HCT116 (cell line): ENCODE measurements at places on chromosomes 13 and 19. TPM values are rescaled to one million over a fixed set of nuclear protein-coding genes. Genes with fewer than 3 reads are reported as not detected.

Gene CEACAM4
- not detected for total RNA-seq

GRCh38 chr19:6465663-6466062 is 1.6 kb downstream of the CRB3 start:
- H3K27me3 ChIP-seq: no peaks in the 10 kb centered on the region
- DNase-seq: no peak
- 0 out of 2 replicates have a peak overlapping the region, but pooled peaks have one; percentile 95 for H3K4me3 ChIP-seq

DNA sequence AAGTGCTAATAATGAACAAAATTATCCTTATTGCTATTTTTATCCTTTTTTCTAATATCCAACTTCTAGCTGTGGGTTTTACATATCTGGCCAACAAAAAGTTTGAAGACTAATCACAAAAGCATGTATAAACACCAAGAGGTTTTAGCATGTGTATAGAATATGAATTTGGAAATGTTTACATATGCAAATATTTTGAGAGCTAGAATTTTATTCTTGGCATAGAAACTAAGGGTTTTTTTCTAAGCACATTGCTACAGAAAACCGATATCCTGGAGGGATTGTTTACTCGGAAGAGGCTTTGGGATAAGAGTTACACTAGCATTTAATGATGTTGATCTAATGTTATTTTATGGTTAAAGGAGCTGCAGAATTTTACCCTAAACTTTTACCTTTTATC is 392.1 kb downstream of the EFNB2 start:
- peaks cover 48% of the 10 kb centered on the region for H3K4me1 ChIP-seq
- H3K36me3 ChIP-seq: no peaks in the 10 kb centered on the region
- no peaks in the 10 kb centered on the region for H3K27me3 ChIP-seq

GRCh38 chr19:3693025-3693925 is 7.0 kb downstream of the PIP5K1C start:
- no peaks in the 10 kb centered on the region; the same call in 1 of the 2 replicates for H3K36me3 ChIP-seq
- DNase-seq: no peak
- H3K27me3 ChIP-seq: no peaks in the 10 kb centered on the region
- no peaks in the 10 kb centered on the region for H3K4me1 ChIP-seq
- no peak overlapping the region for H3K4me3 ChIP-seq
- H3K27ac ChIP-seq: no peak overlapping the region

Gene ELANE
- not detected for total RNA-seq

- H3K27ac ChIP-seq: no peak overlapping the region
- H3K36me3 ChIP-seq: peaks cover 3% of the 10 kb centered on the region
- no peak for DNase-seq
- no peaks in the 10 kb centered on the region for H3K27me3 ChIP-seq
Observed at GRCh38 chr13:46738055-46738454, 58.9 kb downstream of the ESD start.

Gene ZNF221
- 2.5 TPM for total RNA-seq

Gene VRK3
- total RNA-seq: 44.0 TPM

GRCh38 chr13:46721054-46721453 is 75.9 kb downstream of the ESD start:
- no peak overlapping the region for H3K4me3 ChIP-seq
- no peaks in the 10 kb centered on the region for H3K27me3 ChIP-seq
- H3K4me1 ChIP-seq: no peaks in the 10 kb centered on the region
- H3K36me3 ChIP-seq: no peaks in the 10 kb centered on the region
- H3K27ac ChIP-seq: no peak overlapping the region

Gene CCNE1
- 29.3 TPM for total RNA-seq

Gene KLHL1
- total RNA-seq: not detected

GRCh38 chr13:24764276-24764630 is 284 bp downstream of the RNF17 start:
- no peak overlapping the region for H3K4me3 ChIP-seq
- no peaks in the 10 kb centered on the region for H3K36me3 ChIP-seq
- no peak for DNase-seq
- H3K4me1 ChIP-seq: no peaks in the 10 kb centered on the region
- no peak overlapping the region for H3K27ac ChIP-seq
- H3K27me3 ChIP-seq: no peaks in the 10 kb centered on the region

Gene GPR12
- not detected for total RNA-seq

GRCh38 chr19:49423985-49424303 is 703 bp upstream of the PTH2 start:
- no peaks in the 10 kb centered on the region for H3K36me3 ChIP-seq
- no peak for DNase-seq
- H3K4me3 ChIP-seq: no peak overlapping the region
- H3K4me1 ChIP-seq: peaks cover 12% of the 10 kb centered on the region; the same call in 1 of the 2 replicates
- H3K27me3 ChIP-seq: peaks cover 20% of the 10 kb centered on the region; the same call in 1 of the 2 replicates

- H3K4me1 ChIP-seq: peaks cover 12% of the 10 kb centered on the region; the same call in 1 of the 2 replicates
- H3K27me3 ChIP-seq: no peaks in the 10 kb centered on the region
- DNase-seq: no peak
- H3K27ac ChIP-seq: no peak overlapping the region
- H3K4me3 ChIP-seq: no peak overlapping the region
Observed at GRCh38 chr19:18392417-18392816, 5.0 kb downstream of the LRRC25 start.

Gene SSC5D
- 1.5 TPM for total RNA-seq

DNA sequence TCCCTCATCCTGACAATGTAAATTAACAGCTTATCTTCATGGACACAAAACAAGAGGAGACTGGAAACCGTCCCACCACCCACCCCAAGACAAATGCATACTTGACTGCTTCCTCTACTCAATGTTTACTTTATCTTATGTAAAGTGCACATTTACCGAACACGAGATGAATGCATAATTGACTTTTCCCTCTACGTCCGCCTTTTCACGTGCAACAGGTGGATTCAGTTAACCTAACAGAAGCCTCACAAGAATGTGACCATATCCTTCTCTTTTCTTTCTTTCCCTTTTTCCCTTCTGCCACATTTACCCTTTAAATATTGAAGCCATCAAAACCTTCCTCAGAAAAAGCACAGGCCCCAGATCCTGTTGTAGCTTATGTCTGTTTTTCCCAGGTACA is 468.0 kb downstream of the UQCRFS1 start:
- DNase-seq: no peak
- H3K27me3 ChIP-seq: no peaks in the 10 kb centered on the region
- H3K36me3 ChIP-seq: no peaks in the 10 kb centered on the region
- H3K4me1 ChIP-seq: no peaks in the 10 kb centered on the region
- H3K4me3 ChIP-seq: no peak overlapping the region

GRCh38 chr19:21922276-21922675 is 86.3 kb upstream of the ZNF43 start:
- no peak for DNase-seq
- H3K4me1 ChIP-seq: no peaks in the 10 kb centered on the region
- H3K27ac ChIP-seq: no peak overlapping the region
- H3K36me3 ChIP-seq: no peaks in the 10 kb centered on the region

DNA sequence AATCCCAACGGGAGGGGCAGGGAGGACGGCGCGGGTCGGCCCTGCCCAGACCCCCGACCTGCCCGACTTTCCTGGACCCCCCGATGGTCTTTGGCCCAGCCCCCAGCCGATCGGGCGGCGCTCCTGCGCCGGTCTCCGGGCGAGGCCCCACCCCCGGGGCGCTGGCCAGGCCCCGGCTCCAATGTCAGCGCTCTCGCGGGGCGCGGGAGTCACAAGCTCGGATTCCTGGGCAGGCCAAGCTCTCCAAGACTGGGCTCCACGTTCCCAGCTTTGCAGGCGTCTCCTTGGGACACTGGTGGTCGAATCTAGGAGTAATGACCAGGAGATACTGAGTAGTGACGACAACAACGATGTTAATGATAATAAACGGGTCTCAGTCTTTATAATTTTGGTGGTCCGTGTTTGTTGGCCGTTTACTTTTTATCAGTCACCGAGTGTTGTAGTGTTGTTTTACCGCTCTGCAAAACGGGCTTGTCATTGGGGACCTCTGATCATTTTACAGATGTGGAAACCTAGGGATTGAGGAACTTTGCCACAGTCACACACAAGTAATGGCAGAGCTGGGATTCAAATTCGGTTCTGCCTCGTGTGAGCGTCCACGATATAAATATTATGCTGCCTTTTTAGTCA is 545 bp downstream of the RAD23A start:
- peaks cover 3% of the 10 kb centered on the region; the same call in 1 of the 2 replicates for H3K4me1 ChIP-seq
- H3K4me3 ChIP-seq: peak overlapping the region; percentile 98
- H3K27me3 ChIP-seq: no peaks in the 10 kb centered on the region

GRCh38 chr13:83905641-83906040 is 23.4 kb upstream of the SLITRK1 start:
- no peak overlapping the region for H3K4me3 ChIP-seq
- H3K27ac ChIP-seq: no peak overlapping the region
- H3K4me1 ChIP-seq: no peaks in the 10 kb centered on the region
- no peaks in the 10 kb centered on the region for H3K27me3 ChIP-seq

- no peaks in the 10 kb centered on the region for H3K36me3 ChIP-seq
- no peak overlapping the region for H3K27ac ChIP-seq
- H3K4me3 ChIP-seq: no peak overlapping the region
- DNase-seq: no peak
Observed at GRCh38 chr13:109314101-109314500, 472.3 kb downstream of the IRS2 start.

Gene SUGP2
- total RNA-seq: 82.4 TPM

DNA sequence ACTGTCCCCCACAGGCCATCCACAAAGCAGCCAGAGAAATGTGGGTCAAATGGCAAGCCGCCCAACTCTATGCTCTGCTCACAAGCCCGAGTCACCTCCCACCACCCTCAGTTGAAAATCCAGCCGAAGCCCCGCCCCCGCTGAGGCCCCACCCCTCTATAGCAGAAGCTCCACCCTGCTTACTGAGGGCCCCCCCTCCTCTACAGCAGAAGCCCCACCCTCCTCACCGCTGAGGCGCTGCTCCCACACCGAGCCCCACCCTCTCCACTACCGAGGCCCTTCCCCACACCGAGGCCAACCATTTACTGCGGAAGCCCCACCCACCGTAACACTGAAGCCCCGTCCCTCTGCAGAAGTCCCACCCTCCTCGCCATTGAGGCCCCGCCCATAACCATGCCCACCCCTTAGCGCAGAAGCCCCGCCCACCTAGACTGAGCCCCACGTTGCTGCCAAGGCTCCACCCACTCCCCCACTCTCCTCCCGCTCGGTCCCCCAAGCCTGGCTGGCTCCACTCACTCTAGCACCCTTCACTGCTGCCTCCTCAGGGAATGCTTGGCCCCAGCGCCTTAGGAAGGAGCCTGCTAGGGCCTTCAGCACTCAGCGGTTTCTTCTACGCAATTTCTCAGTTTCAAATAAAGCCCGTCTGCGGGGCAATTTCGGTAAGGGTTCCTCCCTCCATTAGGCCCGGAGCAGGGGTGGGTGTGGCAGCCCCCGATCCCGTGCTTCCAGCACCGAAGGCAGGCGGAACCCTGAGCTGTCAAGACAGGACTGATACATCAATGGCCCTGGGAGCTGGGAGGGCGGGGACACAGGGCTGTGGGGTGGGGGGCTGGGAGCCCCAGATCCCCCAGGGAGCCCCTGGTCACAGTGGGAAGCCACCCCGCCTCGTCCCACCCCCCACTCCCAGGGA is 9.0 kb upstream of the MYDGF start:
- H3K27ac ChIP-seq: 0 out of 2 replicates have a peak overlapping the region, but pooled peaks have one; percentile 2
- peak; percentile 51 for DNase-seq
- H3K4me3 ChIP-seq: no peak overlapping the region
- H3K27me3 ChIP-seq: no peaks in the 10 kb centered on the region
- H3K4me1 ChIP-seq: peaks cover 4% of the 10 kb centered on the region; the same call in 1 of the 2 replicates
- no peaks in the 10 kb centered on the region for H3K36me3 ChIP-seq

Gene MBD3L2
- total RNA-seq: not detected

DNA sequence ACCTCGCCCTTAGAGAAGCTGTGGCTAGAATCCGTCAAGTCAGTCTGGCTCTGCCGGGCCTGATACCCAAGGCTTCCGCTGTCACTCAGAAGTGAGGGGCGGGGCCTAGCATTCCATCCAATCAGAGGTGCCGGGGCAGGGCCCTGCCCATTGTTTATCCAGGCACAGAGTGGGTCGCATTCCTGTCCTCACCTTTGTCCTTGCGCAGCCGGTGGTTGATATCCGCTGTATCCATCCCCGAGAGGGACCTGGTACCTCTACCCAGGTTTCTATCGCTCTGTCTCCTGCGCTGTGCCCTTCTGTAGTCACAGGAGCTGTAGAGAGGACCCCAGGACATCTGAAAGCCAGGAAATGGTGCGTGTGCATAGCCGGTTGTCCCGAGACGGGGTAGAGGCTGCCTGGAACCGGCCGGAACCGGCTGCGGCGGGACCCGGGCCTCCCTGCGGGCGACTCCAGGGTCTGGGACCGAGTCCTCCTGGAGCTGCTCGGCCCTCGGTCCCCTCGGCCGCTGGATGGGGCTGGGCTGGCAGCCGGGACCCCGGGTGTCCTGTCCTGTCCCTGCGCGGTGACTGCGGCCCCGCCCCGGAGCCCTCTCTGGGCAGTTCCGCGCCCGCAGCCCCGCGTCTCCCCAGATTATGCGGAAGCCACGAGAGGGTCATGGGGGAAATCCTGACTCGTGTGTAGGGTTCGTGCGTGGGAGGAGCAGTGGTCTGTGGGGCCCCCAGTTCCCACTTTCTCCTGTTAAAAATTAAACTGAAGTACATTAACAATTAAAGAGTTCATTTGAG is at the start of gene ZNF763:
TSS of gene ZNF763 (plus strand) at position 183 of the 788 bp plus-strand sequence. CDS start at position 352, 169 bp downstream.
- H3K4me3 ChIP-seq: no peak within 1 kb of the TSS
- no peak within 1 kb of the TSS for H3K27ac ChIP-seq
- H3K27me3 ChIP-seq: no peaks in the 10 kb centered on the region
- no peaks in the 10 kb centered on the region for H3K4me1 ChIP-seq

DNA sequence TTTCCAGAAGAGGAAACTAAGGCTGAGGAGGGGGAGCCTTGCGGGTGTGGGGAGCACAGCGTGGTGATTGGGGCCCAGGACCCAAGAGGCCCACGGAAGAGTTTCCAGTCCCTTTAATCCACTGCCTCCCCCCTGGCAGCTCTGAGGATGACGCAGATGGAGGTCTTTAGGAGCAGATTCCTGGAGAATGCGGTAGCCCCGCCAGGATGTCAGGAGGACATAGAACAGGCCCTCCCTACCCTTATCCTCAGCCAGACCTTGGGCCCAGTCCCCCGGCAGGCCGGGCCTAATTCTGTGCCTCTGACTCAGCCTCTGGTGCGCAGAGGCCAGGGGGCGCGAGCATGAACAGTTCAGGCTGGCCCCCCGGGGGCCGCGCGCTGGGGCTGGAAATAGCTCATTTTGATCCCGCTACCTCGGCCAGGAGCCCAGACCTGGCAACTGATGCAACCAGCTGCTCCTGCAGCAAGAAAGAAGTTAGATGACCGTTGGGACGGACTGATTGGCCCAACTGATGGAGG is 461 bp upstream of the HSPB6 start:
- H3K27me3 ChIP-seq: no peaks in the 10 kb centered on the region
- DNase-seq: no peak
- H3K36me3 ChIP-seq: peaks cover 4% of the 10 kb centered on the region
- H3K4me3 ChIP-seq: peak overlapping the region; percentile 92
- peaks cover 14% of the 10 kb centered on the region for H3K4me1 ChIP-seq

Gene GNA15
- 1.5 TPM for total RNA-seq

- no peak overlapping the region for H3K27ac ChIP-seq
- H3K4me3 ChIP-seq: no peak overlapping the region
- no peak for DNase-seq
- no peaks in the 10 kb centered on the region for H3K4me1 ChIP-seq
Observed at GRCh38 chr13:35131471-35131870, 189.4 kb downstream of the NBEA start.

- no peaks in the 10 kb centered on the region for H3K36me3 ChIP-seq
- DNase-seq: no peak
- H3K27me3 ChIP-seq: no peaks in the 10 kb centered on the region
Observed at GRCh38 chr13:109332506-109333499, 453.6 kb downstream of the IRS2 start.

- no peaks in the 10 kb centered on the region for H3K36me3 ChIP-seq
- H3K27ac ChIP-seq: no peak overlapping the region
- H3K4me3 ChIP-seq: no peak overlapping the region
- no peaks in the 10 kb centered on the region for H3K27me3 ChIP-seq
Observed at GRCh38 chr13:51919531-51919930, 57.8 kb downstream of the CCDC70 start.

- H3K27me3 ChIP-seq: 0 out of 2 replicates have a peak, but pooled peaks cover under 1% of the 10 kb centered on the region
- no peak overlapping the region for H3K27ac ChIP-seq
- DNase-seq: no peak
- H3K36me3 ChIP-seq: no peaks in the 10 kb centered on the region
- no peak overlapping the region for H3K4me3 ChIP-seq
Observed at GRCh38 chr13:112954488-112955270, 14.3 kb upstream of the MCF2L start.
